Left renal cortex interstitium (tissue), 4 donors: ENCODE measurements at places on chromosomes 12 and 14. TPM values are rescaled to one million over a fixed set of nuclear protein-coding genes. Genes with fewer than 3 reads are reported as not detected.

The ADCY4 gene
- polyA plus RNA-seq = 15.8 TPM

GRCh38 chr14:57508756-57509155 lies 15.1 kb upstream of the CCDC198 start:
- no peak for DNase-seq

GRCh38 chr12:108807996-108808769 lies 49.2 kb downstream of the SSH1 start:
- DNase-seq = peak; percentile 40

- no peak for DNase-seq
Measured at GRCh38 chr12:13835652-13836051, 145.8 kb downstream of the GRIN2B start.

DNA sequence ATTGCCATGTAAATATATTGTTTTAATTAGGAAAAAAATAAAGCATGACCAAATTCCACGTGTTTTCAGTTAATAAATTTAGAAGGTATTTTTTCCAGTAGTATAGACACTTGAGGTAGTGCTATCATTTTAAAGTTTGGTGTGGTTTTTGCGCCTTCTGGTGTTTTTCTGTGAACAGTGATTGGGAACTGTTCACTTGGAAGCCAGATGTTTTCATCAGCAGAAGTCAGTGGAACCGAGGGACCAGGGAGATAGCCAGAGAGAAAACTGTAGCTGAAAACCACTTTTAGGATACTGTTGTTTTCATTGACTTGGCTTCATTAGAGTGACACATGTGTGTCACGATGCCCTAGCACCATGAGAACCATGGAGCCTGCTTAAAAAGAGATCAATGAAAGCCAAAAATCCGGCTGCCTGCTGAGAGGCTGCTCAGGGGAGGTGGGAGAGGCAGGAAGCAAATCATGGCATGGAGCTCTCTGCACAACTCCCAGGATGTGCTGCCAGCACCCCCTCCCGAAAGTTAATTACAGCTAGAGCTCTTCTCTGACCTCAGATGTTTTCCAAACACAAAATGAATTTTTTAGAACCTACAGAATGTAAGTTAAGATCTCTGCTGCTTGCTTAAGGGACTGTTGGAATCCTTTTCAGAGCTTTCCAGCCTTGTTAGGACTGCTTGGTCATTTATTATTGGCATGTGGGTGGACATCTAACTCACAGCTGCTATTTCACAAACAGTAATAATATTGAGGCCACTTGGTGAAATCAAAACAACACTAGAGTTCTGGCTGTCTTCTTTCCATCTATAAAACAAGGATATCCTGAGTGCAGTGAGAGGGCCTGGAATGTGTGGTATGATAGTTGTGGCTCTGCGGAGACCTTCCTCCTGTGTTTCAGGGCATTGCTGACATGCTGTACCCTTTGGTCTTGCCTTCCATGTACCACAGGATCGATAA lies 192.3 kb downstream of the ANO4 start:
- peak; percentile 15 for DNase-seq

- no peak for DNase-seq
Measured at GRCh38 chr12:69056743-69057515, 124.0 kb upstream of the CPM start.

The GUCY2C gene
- 0.51 TPM for polyA plus RNA-seq

DNA sequence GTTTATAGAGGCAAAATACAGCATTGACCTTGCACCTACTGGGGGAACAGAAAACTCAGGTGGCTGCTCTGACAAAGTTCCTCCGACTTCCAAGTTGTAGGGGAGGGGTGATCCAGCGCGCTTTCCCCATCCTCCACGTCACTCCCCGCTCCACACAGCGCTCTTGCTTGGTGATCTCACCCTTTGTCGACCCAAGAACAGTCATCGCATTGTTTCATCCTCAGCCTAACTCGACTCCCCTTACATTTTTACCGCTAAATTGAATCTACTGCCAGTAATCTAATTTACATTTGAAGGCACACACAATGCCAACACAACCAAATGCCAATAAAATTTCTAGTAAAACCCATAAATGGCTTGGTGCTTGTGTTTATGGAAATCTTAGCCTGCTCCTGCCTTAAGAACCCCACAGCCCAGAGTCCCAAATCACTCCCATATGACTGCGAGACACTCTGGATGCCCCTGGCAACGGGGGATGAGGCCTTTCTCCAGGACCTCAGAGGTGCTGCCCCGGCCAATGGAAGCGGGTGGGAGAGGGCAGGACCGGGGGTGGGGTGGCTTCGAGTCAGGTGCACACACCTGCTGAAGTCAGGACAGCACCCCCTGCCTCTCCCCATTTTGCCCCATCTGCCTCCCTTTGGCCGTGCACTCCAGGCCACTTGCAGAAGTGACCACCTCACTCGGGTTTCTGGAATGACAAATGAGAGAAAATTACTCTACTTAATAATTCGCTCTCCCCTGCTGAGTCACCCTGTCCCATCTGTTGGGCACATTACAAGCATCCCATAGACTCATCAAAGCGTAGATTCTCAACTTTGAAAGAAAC lies 98.2 kb upstream of the GSC start:
- no peak for DNase-seq

The USP5 gene
- polyA plus RNA-seq = 58.8 TPM

DNA sequence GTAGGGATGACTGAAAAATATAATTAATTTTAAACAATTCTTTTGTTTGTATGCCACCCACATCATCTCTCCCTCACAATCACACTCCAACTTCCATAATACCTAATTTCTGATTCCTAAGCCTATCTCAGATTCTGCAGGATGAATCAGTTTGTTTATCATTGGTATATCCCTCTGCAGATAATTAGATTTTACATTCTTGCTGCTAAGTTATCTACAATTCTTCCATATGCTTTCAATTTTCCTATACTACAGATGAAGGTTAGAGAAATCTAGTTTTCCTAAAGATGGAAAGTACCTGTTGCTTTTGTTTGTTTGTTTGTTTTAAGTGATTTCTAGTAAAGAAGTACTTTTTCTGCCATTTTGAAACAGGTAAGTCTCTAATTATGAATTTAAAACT lies 105.3 kb downstream of the ANKS1B start:
- DNase-seq = no peak

The ZNF664 gene
- 180 TPM for polyA plus RNA-seq

- DNase-seq = no peak
Measured at GRCh38 chr14:91241863-91242262, 2.6 kb downstream of the GPR68 start.

GRCh38 chr12:112046003-112046402 lies 32.8 kb downstream of the ERP29 start:
- DNase-seq = no peak

DNA sequence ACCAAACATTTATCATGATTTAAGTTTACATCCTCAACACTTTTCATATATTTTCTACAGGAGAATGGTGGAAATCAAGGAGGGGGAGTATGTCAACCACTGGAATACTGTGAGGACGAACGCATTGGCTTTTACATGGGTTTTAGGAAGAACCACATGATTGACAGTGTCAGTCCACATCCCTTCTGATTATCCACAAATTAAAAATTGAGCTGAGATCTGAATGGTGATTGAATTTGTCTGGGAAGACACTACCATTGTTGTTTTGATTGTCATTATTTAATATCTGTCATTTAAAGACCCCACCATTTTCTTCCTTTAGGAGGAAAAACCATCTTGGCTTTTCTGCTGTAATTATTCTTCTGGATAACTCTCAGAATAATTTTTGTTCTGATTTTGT lies 31.3 kb upstream of the KLRF1 start:
- no peak for DNase-seq

DNA sequence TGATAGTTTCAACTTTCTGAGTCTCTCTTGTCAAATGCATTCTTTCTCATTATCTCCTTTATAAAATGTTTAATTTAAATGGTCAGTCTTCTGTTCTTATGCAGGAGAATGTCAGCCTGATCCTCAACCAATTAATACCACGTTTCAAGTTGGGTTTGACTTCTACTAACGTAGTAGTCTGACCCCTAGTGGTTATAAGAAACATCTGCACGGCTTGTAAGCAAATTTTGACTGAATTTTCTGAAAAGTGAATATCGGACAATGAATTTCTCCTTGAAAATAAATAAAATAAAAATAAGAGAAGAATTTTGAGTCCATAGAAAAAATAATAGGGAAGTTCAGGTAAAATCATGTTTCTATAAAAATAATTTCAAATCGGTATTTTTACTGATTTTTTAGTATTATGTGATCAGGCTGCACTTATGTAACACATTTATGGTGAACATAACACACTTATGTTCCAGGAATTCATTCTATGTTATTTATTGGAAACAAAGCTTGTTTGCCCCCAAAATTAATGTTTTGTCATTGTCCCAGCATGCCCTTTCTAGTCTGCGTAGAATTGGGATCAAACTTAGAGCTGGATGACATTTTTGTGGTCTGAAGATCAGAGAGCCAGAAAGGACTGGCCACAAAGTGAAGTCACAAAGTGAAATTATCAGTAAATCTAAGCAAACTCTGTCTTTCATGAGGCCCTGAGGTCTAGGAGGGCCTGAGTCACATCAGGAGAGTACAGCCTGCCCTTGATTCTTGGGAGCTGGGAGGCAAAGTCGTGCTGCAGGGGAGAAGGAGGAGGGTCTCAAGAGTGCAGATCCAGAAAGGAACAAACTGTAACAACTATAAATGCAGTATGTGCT lies 101.2 kb upstream of the STXBP6 start:
- no peak for DNase-seq

The RPL10L gene
- not detected for polyA plus RNA-seq

- DNase-seq = no peak
Measured at GRCh38 chr12:98374007-98374406, 141.4 kb upstream of the TMPO start.

DNA sequence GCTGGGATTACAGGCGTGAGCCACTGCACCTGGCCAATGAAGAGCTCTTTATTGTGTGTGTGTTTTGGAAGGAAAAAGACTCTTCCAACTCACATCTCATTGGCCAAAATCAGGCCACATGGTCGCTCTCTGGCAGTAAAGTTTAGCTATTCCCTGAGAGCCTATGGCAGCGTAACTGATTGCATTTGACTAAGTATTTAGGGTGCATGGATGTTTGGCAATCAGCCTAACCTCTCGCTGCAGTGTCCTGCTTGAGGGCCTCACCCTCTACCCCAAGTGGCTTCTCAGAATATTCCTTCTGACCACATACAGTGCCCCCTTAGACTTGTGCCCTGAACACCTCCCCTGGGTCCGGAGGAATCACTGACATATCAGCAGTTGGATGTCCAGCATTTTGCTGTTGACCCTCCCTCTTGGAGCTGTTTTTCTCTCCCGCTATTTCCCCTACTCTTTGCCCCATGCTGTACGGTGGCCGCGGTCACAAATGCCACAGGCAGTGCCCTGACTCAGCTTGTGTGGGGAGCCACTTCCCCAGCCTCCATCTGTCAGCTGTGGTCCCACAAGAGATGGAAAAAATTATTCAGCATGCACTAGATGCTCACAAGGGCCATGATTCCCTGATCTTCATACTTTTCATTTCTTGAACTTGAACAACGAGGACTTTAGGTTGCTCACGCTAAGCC lies 9.5 kb downstream of the PHETA1 start:
- DNase-seq = no peak

The SOAT2 gene
- 1.2 TPM for polyA plus RNA-seq

The CTDSP2 gene
- polyA plus RNA-seq = 237 TPM

DNA sequence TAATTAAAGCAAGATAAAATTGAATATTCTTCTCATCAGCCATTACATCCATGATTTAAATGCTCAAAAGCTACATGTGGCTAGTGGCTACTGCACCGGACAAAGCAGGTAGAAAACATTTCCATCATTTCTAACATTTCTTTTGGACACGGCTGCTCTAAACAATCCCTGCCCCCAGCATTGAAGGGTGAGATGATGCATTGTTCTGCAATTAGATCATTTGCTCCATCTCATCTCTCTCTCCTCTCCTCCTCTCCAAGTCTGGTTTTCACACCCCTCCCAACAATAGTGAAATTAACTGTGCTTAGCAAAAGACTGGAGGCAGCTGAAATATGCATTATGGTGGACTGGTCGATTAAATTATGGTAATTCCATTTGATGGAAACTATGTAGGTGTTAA lies 288.5 kb downstream of the KSR2 start:
- DNase-seq = no peak

DNA sequence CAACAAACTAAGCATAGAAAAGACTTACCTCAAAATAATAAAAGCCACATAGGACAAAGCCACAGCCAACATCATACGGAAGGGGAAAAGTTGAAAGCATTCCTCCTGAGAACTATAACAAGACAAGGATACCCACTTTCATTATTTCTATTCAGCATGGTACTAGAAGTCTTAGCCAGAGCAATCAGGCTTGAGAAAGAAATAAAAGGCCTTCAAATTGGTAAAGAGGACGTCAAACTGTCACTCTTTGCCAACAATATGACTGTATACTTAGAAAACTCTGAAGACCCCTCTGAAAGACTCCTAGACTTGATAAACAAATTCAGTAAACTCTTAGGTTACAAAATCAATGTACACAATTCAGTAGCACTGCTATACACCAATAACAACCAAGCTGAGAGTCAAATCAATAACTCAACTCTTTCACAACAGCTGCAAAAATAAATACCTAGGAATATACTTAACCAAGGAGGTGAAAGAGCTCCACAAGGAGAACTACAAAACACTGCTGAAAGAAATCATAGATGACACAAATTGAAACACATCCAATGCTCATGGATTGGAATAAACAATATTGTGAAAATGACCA lies 11.6 kb upstream of the CLEC1A start:
- no peak for DNase-seq

The CDCA4 gene
- polyA plus RNA-seq = 27.8 TPM

DNA sequence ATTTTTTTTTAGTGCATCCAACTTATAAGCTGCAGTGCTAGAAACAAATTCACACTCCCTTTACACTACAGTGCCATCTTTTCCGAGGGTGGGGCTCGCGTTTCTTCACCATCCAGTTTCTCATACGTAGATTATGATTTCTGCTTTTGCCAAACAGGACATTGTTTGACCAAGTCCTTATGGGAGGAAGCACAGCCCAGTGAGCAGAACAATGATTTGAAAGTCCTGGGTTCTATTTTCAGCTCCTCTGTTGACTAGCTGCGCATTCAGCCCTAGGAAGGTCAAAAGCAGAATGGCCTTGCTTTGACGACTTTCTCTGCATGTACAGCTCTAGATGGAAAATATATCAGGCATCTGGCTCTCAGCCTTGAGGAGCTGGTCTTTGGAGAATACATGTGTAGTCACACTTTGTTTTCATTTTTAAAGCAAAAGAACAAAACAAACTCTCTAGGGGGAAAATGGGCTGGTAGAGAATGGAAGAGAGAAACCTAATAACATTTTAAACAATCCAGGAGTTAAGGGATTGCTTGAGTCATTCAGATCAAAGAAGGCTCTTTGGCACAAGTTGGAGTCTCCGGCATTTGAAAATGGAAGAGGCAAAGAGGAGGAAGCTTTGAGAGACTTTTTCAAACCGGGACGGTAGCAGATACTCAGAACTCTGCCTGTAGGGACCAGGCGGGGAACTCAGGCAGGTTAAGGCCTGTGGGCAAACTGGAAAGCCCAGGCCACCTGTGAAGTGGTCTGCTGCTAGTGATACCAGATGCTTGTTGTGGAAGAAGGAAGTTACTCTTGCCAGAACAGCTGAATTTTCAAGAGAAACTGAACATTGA lies 257.3 kb upstream of the PLEKHG7 start:
- DNase-seq = no peak

- no peak for DNase-seq
Measured at GRCh38 chr14:77883847-77884238, 83.9 kb downstream of the ADCK1 start.

The PTPRB gene
- polyA plus RNA-seq = 15.9 TPM

GRCh38 chr12:94973221-94973620 lies 30.3 kb downstream of the NDUFA12 start:
- no peak for DNase-seq
